Stimulated activated CD8-positive, alpha-beta memory T cell treated with anti-CD3 and anti-CD28 coated beads, Interleukin-2, amount 100 ng/mL, for 1 hour (primary cell): ENCODE measurements at places on chromosomes 7 and 10.

- no peak for DNase-seq
These were observed 8.3 kb upstream of the OCM start for GRCh38 chr7:5872326-5872725.

DNA sequence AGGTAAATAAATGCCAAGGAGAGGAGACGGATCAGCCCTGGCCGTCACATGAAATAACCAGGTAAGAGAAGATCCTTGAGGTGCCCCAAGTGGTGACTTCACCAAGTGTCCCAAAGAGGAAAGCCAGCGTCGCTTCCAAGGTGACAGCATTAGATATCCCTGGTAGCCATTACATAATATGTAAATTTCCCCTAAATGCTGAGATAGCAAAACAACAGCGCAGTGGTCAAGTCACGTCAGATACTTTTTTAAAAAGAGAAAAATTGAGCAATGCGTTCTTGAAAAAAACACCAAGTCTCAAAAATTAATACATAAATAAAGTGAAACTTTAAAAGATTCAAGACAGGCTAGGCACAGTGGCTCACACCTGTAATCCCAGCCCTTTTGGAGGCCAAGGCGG lies 100.2 kb downstream of the HTR5A start:
- no peak for DNase-seq

GRCh38 chr7:42945821-42946626 lies 13.8 kb downstream of the MRPL32 start:
- no peak for DNase-seq

GRCh38 chr10:121823993-121824463 lies 103.8 kb downstream of the ATE1 start:
- DNase-seq, result no peak

DNA sequence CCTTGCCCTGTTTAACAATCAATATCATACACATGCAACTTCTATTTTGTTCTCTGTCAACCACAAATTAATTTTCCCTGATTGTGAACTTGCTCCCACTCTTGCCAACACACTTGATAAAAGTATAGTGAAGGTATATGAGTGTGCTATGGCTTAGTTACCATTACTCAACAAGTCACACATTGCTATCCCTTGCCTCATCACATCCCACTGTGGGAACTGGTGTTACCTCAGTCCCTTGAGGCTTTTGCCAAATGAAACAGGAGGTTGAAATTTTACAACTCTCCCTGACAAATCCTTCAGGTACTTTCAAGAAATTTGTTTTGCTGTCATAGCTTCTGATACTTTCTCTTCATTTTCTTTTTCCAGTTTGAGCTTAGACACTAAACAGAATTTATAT lies 472.5 kb upstream of the SEMA3D start:
- DNase-seq, result no peak

GRCh38 chr7:136018104-136018503 lies 40.9 kb upstream of the MTPN start:
- no peak for DNase-seq

DNA sequence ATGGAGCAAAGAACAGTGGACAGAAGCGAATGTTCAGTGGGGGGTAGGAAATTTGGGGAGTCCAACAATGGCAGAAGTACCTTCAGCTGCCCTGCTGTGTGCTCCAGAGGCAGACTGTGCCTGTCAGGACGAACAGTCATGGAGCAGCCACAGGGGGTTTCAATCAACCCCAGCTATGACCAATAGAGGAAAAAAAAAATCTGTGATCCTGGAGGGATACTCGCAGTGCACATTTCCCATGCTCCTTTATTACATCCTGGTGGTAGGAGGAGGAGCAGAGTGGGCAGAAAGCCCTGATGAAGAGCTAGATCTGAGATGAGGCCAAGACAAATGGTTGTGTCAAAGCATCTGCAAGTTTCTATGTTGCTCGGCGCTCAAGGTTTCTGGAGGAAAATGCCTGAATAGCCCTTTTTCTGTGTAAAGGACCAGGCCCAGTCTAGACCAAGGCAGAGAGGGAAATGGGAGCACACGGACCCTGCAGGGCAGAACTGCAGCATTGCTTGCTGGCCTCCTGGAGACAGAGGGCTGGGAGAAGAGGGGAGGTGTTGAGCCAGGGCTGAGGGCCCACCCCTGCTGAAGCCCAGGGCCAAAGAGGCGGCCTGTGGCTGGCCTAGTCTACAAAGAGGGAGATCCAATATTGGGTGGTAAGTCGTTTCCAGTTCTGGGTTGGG lies 201.5 kb downstream of the GRID1 start:
- DNase-seq, result no peak

DNA sequence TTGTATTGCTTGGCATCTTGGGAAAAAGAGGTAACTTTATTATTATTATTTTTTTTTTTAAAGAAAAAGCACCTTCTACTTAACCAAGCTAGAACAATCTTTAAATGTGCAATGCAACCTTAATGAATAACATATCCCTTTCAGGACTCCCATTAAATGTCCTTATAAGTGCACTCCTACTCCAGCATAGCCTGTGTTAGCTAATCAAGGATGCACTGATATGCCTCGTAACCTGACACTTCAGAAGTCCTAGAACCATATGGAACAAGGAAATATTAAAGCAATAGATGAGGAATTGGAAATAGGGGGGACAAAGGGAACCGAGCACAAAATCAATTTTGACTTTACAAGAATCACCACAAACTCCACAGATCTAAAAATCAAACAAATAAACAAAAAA lies 522.4 kb downstream of the PARD3 start:
- DNase-seq, result no peak

- DNase-seq, result no peak
These were observed 170.8 kb upstream of the TCF7L2 start for GRCh38 chr10:112779025-112779770.

DNA sequence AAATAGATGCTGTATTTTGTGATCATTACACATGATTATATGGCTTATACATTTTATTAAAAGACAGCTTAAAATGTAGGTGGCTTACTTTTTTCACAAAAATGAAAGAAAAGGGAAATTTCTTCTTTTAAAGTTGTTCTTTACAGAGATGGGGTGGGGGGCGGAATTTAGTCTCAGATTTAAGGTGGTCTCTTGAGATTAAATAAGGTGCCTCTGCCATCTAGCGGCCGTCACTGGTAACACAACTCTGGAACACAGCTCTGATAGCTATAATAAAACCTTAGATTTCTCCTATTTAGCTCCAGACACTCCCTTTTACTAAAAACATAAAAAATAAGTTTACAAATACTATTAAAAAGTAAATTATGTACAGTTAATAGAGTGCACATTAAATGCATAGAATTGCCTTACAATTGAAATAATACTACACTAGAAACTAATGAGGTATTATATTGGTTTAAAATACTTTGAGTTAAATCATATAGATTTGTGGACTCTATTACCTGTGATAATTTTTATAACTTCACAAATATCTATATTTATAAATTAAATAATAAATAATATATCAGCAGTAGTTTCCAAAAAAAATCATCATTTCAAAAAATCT lies 210.9 kb downstream of the DGKB start:
- peak; percentile 16 for DNase-seq

- no peak for DNase-seq
These were observed 79.1 kb downstream of the AASS start for GRCh38 chr7:122064971-122065370.

- DNase-seq, result no peak
These were observed 353.3 kb upstream of the SORCS1 start for GRCh38 chr10:107517811-107518210.

DNA sequence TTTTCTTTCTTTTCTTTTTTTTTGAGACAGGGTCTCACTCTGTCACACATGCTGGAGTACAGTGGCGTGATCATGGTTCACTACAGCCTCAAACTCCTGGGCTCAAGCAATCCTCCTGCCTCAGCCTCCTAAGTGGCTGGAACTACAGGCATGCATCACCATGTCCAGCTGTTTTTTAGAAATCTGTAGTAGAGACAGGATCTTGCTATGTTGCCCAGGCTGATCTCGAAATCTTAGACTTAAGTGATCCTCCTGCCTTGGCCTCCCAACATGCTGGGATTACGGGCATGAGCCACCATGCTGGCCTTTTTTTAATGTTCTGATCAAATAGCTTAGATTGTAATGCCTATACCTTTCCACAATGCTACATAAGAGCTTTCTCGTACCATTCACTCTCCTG lies 107.0 kb upstream of the KCTD7 start:
- no peak for DNase-seq

DNA sequence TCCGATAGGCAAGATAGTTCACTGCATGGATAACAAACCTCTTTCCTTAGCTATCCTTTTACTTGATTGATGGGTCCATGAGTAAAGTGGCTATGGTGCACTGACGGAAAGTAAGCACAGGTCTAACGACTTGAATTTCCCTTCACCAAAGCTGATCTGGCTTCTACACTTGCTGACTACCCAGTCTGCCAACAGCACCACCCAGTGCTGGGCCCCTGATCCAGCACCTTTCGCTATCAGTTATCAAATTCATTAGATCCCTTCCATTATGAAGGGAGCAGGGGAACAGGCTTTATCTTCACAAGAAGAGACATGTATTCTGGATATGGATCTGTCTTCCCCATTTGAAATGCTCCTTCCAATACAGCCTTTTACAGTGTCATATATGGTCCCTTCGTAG lies 855.9 kb downstream of the GRID1 start:
- no peak for DNase-seq

GRCh38 chr7:17716816-17717215 lies 223.5 kb downstream of the SNX13 start:
- no peak for DNase-seq

GRCh38 chr7:80960244-80960795 lies 41.5 kb upstream of the SEMA3C start:
- no peak for DNase-seq

GRCh38 chr10:52146766-52147165 lies 167.3 kb upstream of the DKK1 start:
- DNase-seq, result no peak

- no peak for DNase-seq
These were observed 4.1 kb upstream of the NACAD start for GRCh38 chr7:45092931-45093235.

DNA sequence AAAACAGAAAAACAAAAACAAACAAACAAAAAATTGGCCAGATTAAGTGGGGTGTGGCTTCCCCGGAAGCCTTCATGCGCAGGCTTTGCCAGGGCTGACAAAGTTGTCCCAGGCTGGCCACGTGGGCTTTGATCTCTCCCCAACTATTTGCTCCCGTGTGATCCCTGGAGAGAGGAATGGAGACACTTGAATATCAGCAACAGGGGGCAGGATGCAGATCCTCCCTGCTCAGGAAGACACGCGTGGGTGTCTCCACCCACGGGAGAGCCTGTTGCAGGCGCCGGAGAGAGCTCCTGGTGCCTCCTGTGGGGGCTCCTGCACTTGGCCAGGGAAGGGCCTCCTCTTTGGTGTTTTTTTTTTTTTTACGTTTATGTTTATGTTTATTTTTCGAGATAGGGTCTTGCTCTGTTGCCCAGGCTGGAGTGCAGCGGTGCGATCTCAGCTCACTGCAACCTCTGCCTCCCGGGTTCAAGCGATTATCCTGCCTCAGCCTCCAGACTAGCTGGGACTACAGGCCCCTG lies 19.0 kb downstream of the TRIM56 start:
- no peak for DNase-seq

DNA sequence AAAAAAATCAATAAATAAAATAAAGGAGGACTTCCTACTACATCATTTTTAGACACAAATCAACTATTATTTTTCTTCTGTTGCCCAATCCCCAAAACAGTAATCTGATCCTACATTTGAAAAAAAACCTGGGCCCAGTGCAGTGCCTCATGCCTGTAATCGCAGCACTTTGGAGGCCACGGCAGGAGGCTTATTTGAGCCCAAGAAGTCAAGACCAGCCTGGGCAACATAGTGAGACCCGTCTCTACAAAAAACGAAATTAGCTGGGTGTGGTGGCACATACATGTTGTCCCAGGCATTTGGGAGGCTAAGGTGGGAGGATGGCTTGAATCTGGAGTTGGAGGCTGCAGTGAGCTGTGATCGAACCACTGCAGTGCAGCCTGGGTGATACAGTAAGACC lies 2.7 kb upstream of the GTF2I start:
- DNase-seq, result no peak

DNA sequence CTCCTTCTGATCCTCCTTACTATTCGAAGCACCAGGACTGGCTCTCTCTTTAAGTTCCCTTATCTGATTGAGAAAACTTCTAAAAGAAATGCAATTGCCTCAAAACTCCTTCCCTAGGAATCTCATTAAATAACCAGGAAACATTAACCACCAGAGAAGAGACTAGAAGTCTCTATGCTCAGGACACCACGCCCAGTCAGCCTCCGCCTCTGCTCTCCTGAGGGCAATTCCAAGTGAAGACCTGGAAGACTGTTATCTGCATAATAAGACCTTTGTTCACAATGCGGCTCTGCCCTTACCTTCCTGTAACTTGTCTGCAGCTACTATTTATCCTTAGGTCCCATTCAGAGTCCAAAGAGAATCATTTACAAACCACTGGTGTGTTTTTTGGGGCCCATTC lies 78.8 kb downstream of the ELMO1 start:
- DNase-seq, result no peak
